Islet precursor cell (in vitro differentiated cells): ENCODE measurements at places on chromosomes 13 and 19.

DNA sequence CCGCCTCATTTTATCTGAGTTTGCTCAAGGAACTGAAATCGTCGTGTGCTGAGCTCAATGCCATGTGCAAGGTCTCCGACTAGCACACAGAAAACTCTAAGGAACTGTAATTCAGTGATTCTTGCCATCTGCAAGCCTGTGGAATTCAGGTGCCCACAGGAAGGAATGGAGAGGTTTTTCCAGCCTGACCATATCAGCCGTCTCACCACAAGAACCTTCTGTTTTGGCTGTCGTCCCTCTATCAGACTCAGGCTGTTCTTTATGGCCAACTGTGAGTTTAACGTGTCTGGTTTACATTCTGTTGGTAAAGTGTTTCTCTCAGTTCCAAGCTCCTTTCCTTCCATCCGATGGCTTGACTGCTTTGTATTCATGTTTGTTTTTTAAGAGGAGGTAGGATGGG lies 293.5 kb downstream of the SPRY2 start:
- peak; percentile 77 for DNase-seq

- DNase-seq = no peak
Observed at GRCh38 chr19:14375582-14376291, 5.5 kb upstream of the ADGRE5 start.

DNA sequence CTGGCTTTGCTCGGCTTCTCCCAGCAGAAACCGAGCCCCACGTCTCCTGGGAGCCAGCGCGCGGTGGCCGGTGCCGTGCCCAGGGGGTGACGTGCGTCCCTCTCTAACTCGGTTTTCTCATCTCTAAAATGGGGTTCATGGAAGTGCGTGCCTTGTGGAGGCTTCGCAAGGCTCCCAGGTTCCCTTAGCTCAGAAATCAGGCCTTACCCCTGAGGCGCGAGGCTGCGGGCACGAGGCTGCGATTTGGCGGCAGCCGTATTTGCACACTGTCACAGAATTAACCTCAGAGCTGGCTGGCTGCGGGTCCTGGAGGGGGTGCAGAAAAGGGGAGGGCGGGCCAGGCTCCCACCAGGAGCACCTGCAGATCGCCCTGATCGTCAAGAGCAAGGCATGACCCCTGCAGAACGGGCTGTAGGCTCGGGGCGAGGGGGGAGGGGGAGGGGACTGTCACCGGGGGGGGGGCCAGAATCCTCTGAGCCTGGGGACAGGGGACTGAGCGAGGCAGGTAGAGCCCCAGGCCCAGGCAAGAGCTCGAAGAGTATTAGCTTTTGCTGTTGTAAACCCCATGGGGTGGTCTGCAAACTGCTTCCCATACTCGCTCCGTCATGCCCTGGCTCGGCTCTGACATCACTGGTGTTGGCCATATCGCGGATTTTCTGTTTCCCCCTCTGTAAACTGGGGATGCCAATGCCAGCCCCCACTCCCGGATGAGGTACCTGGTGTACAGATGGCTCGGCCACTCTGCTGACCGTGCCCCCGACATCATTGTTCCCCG lies 62.2 kb downstream of the CCNE1 start:
- DNase-seq = no peak

GRCh38 chr19:46954993-46955812 lies 64.4 kb upstream of the NPAS1 start:
- DNase-seq = no peak

- DNase-seq = no peak
Observed at GRCh38 chr13:50276550-50276949, 261.3 kb downstream of the KCNRG start.

GRCh38 chr19:27774827-27775226 lies 1438.1 kb downstream of the UQCRFS1 start:
- DNase-seq = peak; percentile 36

DNA sequence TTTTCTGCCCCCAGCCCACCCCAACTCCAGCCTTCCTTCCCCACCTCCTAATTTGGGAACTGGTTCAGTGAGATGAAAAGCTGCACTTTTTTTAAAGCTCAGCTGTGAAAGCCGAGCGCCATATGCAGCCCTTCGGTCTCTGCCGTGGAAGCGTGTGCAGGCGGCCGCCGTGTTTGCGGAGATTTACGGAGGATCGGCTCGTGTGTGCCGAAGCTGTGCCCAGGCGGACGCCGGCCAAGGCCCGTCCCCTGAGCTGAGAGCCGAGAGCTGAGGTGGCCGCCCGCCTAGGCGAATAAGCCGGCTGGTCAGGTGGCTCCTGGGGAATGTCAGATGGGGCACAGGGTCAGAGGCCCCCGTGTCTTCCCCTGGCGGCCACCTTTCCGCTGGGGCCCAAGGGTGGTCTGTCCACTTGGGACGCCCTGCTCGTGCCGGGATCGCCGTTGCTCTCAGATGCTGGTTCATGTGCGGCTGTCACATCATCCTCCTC lies 78.7 kb downstream of the ZNF536 start:
- DNase-seq = no peak

- no peak for DNase-seq
Observed at GRCh38 chr13:68160466-68160865, 930.3 kb upstream of the PCDH9 start.

DNA sequence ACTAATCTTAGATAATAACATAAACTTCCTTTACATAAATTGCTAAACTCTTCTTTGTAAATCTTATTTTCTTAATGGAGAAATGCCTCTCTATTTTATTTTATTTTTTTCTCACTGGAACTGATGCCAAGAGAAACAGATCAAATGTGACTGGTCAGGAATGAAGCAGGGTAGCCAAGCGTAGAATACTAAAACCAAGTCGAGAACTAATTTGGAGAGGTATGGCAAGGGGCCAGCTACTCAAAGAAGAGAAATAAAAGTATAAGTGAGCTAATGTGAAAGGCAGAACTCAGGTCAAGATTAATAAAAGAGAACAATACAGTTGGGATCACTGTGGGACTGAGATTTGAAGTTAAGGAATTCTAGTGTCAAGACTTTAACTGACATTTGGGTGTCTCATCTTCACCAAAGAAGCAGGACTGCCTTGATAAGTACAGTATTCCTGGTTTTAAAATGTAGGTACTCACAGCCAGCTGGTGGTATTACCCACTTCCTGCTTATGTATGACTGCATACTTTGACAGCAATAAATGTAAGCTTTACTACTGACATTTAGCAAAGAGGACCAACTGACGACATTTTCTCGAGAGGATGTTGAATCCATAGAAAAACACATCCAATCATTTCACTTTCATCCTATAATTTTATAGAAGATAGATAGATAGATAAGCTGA lies 1192.2 kb downstream of the EFNB2 start:
- no peak for DNase-seq

GRCh38 chr19:10408511-10409283 lies 5.4 kb upstream of the CDC37 start:
- peak; percentile 74 for DNase-seq

DNA sequence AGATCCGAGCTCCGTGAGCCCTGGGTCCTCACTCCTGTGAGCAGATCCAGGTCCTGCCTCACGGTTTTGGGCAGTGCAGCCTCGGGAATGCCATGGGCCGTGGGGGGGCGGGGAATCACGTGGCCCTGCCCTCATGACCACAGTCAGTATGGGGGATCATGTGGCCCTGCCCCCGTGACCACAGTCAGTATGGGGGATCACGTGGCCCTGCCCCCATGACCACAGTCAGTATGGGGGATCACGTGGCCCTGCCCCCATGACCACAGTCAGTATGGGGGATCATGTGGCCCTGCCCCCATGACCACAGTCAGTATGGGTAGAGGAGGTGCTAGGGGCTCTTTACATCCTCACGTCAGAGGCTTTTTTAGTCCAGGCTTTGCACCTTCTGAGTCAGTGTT lies 64.3 kb upstream of the F7 start:
- DNase-seq = no peak

DNA sequence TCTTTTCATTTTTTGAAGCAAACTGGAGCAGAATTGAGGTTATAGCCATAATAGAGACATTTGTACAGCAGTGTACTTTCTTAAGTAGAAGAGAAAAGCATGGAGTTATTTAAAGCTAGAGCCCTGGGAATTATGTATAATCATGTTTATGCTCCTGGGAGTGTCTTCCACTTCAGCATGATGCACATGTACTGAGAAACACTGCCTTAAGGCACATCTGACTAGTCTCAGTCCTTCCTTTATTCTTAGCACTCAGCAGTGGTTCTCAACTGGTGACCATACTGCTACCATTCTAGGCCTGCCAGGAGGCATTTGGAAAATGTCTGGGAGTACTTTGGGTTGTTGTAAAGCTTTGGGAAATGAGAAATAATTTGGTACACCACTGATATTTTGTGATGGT lies 45.8 kb downstream of the VWA8 start:
- DNase-seq = no peak

GRCh38 chr13:21069561-21070004 lies 8.2 kb upstream of the LATS2 start:
- DNase-seq = peak; percentile 79

DNA sequence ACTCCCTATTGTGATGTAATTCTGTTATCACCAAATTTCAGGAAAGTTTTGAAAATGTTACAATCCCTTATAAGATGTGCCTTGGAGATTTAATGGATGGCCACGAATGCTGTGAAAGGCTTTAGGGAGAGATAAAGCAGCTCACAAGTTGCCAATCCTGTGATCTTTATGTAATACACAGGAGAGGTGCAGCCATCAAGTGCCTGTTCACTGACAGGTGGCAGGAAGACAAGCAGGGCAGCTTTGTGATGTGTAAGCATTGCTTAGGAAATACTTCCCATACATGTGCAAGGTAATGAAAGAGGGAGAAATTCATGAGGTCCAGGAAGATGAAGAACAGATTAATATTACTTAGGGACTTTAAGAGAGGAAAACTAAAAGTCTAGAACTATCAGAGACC lies 628.8 kb downstream of the SLITRK6 start:
- DNase-seq = no peak

GRCh38 chr19:3019211-3019854 lies 9.7 kb downstream of the TLE2 start:
- DNase-seq = no peak

DNA sequence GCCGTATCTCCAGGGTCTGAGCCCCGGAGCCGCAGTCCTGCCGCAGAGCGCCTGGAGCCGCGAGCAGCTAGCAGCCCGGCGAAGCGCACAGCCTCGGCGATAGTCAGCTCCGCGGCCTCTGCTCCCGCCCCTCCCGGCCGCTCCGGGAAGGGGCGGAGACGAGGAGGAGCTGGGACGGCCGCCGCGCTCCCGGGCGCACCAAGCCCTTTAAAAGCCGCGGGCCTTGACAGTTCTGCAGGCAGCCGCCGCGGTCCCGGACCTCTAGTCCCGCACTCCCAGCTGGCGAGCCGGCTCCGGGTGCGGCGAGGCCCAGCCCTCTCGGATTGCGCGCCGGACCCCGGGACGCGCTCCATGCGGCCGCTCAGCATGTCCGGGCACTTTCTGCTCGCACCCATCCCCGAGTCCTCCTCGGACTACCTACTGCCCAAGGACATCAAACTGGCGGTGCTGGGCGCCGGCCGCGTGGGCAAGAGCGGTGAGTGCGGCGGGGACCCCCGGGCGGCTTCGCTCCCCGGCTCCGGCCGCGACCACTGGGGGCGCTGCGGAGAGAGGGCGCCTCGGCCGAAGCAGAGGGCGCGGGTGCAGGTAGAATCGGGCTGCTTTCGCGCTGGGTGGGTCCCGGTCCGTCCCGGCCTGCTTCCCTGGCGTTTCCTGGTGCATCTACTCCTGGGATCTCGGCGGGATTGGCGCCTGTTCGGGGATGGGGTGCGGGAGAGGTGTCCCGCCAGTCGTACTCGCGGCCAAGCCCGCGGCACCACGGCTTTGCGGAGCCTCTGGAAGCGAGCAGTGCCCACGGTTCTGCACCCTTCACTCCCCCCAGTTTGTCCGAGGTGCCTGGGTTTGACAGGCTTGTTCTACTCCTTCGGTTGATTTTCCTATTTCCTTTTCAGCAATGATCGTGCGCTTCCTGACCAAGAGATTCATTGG lies at the start of gene RASL11A:
TSS of gene RASL11A (plus strand) at position 237 of the 927 bp plus-strand sequence. CDS start at position 352, 115 bp downstream.
- peak; percentile 94 for DNase-seq

DNA sequence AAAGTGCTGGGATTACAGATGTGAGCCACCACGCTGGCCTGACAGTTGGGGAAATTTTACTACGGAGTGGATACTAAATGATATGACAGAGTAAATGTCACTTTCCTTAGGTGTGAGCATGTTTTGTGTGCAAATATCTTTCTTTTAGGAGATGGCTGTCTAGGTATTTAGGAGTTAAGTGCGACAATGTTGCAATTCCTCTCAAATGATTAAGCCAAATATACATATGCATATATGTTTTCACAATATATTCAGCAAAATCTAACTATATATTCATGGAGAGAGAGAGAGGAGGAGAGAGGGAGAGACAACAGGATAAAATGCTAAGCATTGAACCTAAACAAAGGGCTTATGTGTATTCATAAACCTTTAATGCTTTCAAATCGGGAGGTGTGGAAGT lies 5.4 kb upstream of the SERTAD3 start:
- DNase-seq = no peak

DNA sequence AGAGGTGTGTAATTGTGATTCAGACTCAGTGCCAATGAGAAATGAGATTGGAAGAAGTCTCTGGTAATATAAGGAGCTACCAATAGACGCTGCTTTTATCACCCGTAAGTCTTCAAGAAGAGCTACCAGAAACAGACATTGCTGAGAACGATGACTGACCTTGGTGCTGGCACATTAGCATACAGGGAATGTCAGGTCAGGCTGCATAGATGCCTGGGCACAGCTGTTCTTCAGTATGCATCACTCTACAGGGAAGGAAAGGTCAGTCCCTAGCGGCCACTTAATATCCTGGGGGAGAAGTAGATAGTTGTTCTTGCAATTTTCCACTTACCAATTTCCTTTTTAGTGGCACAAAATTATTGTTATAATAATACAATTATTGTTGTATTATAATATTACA lies 380.4 kb downstream of the PCDH9 start:
- no peak for DNase-seq

DNA sequence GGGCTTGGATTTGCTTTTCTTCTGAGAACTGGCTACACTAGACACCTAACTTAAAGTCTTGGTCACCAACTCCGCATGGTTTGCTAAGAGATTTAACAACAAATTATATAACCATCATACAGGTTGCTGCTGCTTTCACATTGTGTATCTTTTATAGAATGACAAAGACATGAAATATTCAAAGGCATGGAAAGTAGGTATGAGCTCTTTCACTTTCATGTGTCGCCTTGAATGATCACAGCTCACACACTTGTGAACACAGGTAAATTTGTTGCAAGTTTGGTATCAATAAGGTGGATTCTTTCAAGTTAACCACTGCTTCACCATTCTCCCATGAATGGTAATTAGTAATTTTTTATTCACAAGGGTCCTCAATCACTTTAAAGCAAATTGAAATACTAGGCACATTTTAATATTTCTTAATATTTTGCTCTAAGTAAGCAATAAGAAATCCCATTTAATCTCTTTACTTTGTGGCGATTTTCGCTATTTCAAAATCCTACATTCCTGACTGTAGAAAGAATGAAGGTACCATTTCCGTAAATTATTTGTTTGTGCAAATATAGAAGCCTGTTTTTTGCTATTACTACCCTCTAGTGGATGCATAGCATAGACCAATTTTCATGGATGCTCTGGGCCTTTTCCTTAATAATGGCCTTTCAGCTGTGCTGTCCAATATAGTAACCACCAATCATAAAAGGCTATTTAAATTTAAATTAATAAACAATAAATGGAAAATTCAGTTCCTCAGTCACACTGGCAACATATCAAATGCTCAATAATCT lies 45.5 kb upstream of the FREM2 start:
- DNase-seq = no peak
